Pericardium fibroblast (primary cell): ENCODE measurements at places on chromosomes 6 and 20. TPM values are rescaled to one million over a fixed set of nuclear protein-coding genes. Genes with fewer than 3 reads are reported as not detected.

The TOX2 gene
- total RNA-seq, result 6.1 and 17.7 TPM in 2 replicates

The TRIM10 gene
- not detected in 2 replicates for total RNA-seq

The PROKR2 gene
- total RNA-seq, result not detected in 2 replicates

The EPHA7 gene
- 0.09 and 0.58 TPM in 2 replicates for total RNA-seq

The APOBEC2 gene
- 0.09 TPM in 1 of 2 replicates, not detected in the other for total RNA-seq

The PRPH2 gene
- 3.0 and 3.1 TPM in 2 replicates for total RNA-seq

The ZNF311 gene
- 0.26 and 1.8 TPM in 2 replicates for total RNA-seq

The HS3ST5 gene
- total RNA-seq, result not detected in 2 replicates

The BMP2 gene
- 0.35 and 1.2 TPM in 2 replicates for total RNA-seq

The HDGFL1 gene
- not detected in 2 replicates for total RNA-seq

The HLA-DRA gene
- total RNA-seq, result not detected in 2 replicates

The WFDC12 gene
- total RNA-seq, result not detected in 2 replicates

The C6orf15 gene
- not detected in 2 replicates for total RNA-seq

The FOXA2 gene
- total RNA-seq, result not detected in 2 replicates

The SAMD3 gene
- total RNA-seq, result 2.8 TPM in 1 of 2 replicates, not detected in the other

The SLC22A3 gene
- total RNA-seq, result 7.4 and 10.3 TPM in 2 replicates

The PTCHD4 gene
- total RNA-seq, result 0.23 and 2.5 TPM in 2 replicates

The TOMM6 gene
- total RNA-seq, result 126 and 144 TPM in 2 replicates

The DDX43 gene
- 0.09 and 0.70 TPM in 2 replicates for total RNA-seq

The CNBD2 gene
- total RNA-seq, result 1.3 and 2.5 TPM in 2 replicates

The NMBR gene
- not detected in 2 replicates for total RNA-seq

The BCAS4 gene
- 5.6 and 8.2 TPM in 2 replicates for total RNA-seq

The TRERF1 gene
- 2.8 and 3.6 TPM in 2 replicates for total RNA-seq

The MAFB gene
- total RNA-seq, result 1.1 and 3.7 TPM in 2 replicates

The SSTR4 gene
- total RNA-seq, result not detected in 2 replicates

The TCP11 gene
- total RNA-seq, result not detected in 2 replicates

The ALDH8A1 gene
- 0.09 TPM in 1 of 2 replicates, not detected in the other for total RNA-seq

The TMEM30A gene
- total RNA-seq, result 47.6 and 58.0 TPM in 2 replicates

The IDH3B gene
- total RNA-seq, result 70.8 and 86.9 TPM in 2 replicates

The CCM2L gene
- total RNA-seq, result not detected in 2 replicates

The GABRR1 gene
- not detected in 2 replicates for total RNA-seq

The PPIL6 gene
- total RNA-seq, result 0.94 and 5.3 TPM in 2 replicates

The TAAR8 gene
- not detected in 2 replicates for total RNA-seq

The UBD gene
- total RNA-seq, result not detected in 2 replicates

The DYNLT2 gene
- total RNA-seq, result 0.43 and 0.47 TPM in 2 replicates

The HRH3 gene
- total RNA-seq, result not detected in 2 replicates

The CPNE5 gene
- total RNA-seq, result 0.09 and 11.4 TPM in 2 replicates

The LIN28B gene
- total RNA-seq, result not detected in 2 replicates

The TCF15 gene
- under 0.01 TPM in 1 of 2 replicates, not detected in the other for total RNA-seq

The HLA-DPA1 gene
- 1.6 and 5.1 TPM in 2 replicates for total RNA-seq

The HSPA1A gene
- total RNA-seq, result 62.6 and 74.3 TPM in 2 replicates

The PRDM1 gene
- total RNA-seq, result 0.12 and 0.51 TPM in 2 replicates

The OXT gene
- total RNA-seq, result not detected in 2 replicates

The CYP24A1 gene
- total RNA-seq, result not detected in 2 replicates

The CTCFL gene
- 0.23 TPM in 1 of 2 replicates, not detected in the other for total RNA-seq

The RAET1E gene
- 0.23 TPM in 1 of 2 replicates, not detected in the other for total RNA-seq

The XKR7 gene
- not detected in 2 replicates for total RNA-seq

The MYT1 gene
- not detected in 2 replicates for total RNA-seq

The TULP4 gene
- total RNA-seq, result 28.2 and 39.2 TPM in 2 replicates

The SLC22A7 gene
- total RNA-seq, result not detected in 2 replicates

The HCRTR2 gene
- 0.12 TPM in 1 of 2 replicates, not detected in the other for total RNA-seq

The SLC29A1 gene
- total RNA-seq, result 7.9 and 33.3 TPM in 2 replicates

The SLC35D3 gene
- not detected in 2 replicates for total RNA-seq

The GDAP1L1 gene
- total RNA-seq, result not detected in 2 replicates

The KCNK16 gene
- not detected in 2 replicates for total RNA-seq

The DZANK1 gene
- total RNA-seq, result 0.17 and 0.35 TPM in 2 replicates

The LTA gene
- total RNA-seq, result not detected in 2 replicates

The FERMT1 gene
- total RNA-seq, result 3.7 and 4.2 TPM in 2 replicates

The CNKSR3 gene
- 5.7 and 6.0 TPM in 2 replicates for total RNA-seq
